ENCODE measurements at places on chromosomes 11 and 22.
A peak's percentile ranks its signal among the peaks of the same experiment; 100 is the strongest.

- DNase-seq: no peak
Measured at GRCh38 chr11:111974446-111974845, 37.3 kb downstream of the DIXDC1 start.

DNA sequence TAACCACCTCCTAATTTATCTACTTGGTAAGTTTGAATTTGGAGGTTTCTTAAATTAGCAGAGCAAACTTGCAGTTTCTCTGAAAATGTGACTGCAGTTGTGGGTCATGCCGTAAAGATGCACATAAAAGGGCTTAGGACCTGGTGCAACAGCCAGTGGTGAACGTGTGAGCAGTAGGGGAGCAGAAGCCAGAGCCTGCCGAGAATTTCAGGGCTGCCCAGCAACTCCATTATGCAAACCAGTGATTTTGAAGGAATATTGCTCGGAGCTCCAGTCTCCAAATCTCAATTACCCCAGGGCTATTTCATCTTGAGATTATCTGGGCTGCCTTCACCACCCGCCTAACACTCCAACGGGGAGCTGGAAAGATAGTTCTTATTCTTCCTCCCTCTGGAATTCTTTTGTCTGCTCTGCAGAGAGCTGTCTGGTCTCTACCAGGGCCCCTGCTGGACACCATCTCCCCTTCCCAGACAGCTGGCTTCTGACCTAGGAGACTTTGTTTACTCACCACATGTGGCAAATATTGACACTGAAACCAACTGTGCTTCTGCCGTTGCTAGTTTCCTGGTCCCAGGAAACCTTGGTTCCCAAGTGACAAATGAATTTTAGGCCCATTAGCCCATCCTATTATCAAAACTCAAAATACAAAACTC lies 93.9 kb downstream of the DSCAML1 start:
- DNase-seq: no peak

GRCh38 chr22:25726241-25726640 lies 15.7 kb upstream of the MYO18B start:
- no peak for DNase-seq

GRCh38 chr22:42769574-42770447 lies 49.1 kb upstream of the A4GALT start:
- peak; percentile 62 for DNase-seq

- DNase-seq: peak; percentile 76
Measured at GRCh38 chr11:19432370-19433061, 191.8 kb upstream of the E2F8 start.

All from fibroblast of skin of back (primary cell).